ENCODE measurements at places on chromosomes 13 and 19. TPM values are rescaled to one million over a fixed set of nuclear protein-coding genes. Genes with fewer than 3 reads are reported as not detected.

FOSB gene
- total RNA-seq = 85.8 TPM

ZNF229 gene
- total RNA-seq = 17.3 TPM

GZMM gene
- not detected for total RNA-seq

GPR183 gene
- 5.2 TPM for total RNA-seq

ABHD13 gene
- total RNA-seq = 15.0 TPM

RFPL4AL1 gene
- not detected for total RNA-seq

RNF225 gene
- not detected for total RNA-seq

INAFM1 gene
- 9.6 TPM for total RNA-seq

PRSS57 gene
- total RNA-seq = 0.33 TPM

BORCS8 gene
- 13.6 TPM for total RNA-seq

DNA sequence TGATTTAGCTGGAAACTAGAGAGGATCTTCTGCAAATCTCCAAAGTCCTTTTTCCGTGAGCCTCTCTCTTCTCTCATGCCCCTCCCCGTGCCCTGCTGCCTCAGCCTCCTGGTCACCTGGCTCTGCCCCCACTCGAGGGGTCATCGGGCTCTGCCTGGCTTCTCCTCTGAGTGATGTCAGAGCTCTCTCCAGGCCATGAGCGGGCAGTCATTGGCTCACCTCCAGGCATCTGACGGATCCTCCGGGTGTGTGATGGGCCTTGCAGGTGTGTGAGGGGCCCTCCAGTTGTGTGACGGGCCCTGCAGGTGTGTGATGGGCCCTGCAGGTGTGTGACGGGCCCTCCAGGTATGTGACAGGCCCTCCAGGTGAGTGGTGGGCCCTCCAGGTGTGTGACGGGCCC lies 10.3 kb upstream of the GAS6 start:
- H3K4me1 ChIP-seq = peaks cover 3% of the 10 kb centered on the region
- H3K36me3 ChIP-seq = no peaks in the 10 kb centered on the region
- DNase-seq = no peak
- no peak overlapping the region for H3K27ac ChIP-seq

GRCh38 chr19:29681422-29682235 lies 16.4 kb downstream of the PLEKHF1 start:
- H3K4me1 ChIP-seq = peaks cover 32% of the 10 kb centered on the region
- DNase-seq = no peak
- no peak overlapping the region for H3K27ac ChIP-seq
- no peak overlapping the region for H3K4me3 ChIP-seq
- no peaks in the 10 kb centered on the region for H3K27me3 ChIP-seq

DNA sequence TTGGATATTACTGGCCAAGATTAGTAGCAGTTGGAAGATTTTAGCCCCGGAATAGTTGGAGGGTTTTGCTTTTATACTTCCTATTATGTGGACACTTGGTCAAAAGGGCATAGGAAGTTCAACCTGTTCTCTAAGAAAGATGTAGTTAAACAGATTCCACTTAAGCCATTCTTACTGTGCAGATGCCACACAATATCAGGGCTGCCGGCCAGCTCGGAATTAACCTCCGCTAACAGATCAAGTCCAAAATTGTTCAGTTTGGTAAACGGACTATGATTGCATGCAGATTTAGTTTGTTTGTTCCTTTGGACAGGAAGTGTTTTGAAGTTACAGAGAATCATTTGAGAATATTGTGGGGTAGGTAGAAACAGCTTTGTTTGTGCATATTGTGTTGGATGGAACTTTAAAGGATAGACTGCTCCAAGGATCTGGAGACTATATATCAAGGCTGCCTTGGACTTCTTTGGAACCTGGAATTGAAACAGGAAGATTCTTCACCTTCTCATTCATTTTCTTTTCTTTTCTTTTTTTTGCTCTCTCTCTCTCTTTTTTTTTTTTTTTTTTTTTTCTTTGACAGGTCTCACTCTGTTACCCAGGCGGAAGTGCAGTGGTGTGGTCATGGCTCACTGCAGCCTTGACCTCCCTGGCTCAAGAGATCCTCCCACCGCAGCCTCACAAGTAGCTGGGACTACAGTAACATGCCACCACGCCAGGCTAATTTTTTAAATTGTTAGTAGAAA lies 5.0 kb upstream of the SPRY2 start:
- peaks cover 2% of the 10 kb centered on the region for H3K27me3 ChIP-seq
- H3K36me3 ChIP-seq = no peaks in the 10 kb centered on the region
- peaks cover 4% of the 10 kb centered on the region for H3K4me1 ChIP-seq
- DNase-seq = no peak
- H3K27ac ChIP-seq = no peak overlapping the region

DNA sequence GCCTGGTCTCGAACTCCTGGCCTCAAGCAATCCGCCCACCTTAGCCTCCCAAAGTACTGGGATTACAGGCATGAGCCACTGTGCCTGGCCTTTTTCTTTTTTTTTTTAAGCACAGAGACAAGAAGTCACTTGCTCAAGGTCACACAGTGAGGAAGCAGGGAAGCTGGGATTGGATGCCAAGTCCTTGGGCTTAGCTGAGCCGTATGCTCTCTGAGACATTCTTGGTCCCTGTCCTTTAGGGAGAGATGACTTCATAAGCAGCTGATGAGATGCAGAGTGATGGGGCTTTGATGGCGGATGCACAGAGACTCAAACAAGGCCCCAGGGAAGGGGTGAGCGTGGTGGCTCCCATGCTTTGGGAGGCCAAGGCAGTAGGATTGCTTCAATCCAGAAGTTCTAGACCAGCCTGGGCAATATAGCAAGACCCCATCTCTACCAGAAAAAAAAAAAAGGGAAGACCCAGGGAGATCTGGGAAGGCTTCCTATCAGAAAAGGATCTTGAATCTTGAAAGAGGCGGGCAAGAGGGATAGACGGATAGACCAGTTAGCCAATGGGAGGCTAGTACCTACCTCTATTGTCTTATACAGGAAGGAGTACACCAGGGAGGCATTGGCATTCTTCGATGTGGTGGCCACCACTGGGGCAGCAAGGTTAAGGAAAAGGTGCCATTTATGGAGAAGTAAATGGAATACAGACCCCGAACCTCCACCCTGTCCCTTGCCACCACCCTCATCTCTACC lies 3.9 kb downstream of the AP1M2 start:
- H3K4me1 ChIP-seq = peaks cover 11% of the 10 kb centered on the region
- H3K27me3 ChIP-seq = peaks cover 24% of the 10 kb centered on the region
- H3K4me3 ChIP-seq = no peak overlapping the region
- DNase-seq = no peak

DNA sequence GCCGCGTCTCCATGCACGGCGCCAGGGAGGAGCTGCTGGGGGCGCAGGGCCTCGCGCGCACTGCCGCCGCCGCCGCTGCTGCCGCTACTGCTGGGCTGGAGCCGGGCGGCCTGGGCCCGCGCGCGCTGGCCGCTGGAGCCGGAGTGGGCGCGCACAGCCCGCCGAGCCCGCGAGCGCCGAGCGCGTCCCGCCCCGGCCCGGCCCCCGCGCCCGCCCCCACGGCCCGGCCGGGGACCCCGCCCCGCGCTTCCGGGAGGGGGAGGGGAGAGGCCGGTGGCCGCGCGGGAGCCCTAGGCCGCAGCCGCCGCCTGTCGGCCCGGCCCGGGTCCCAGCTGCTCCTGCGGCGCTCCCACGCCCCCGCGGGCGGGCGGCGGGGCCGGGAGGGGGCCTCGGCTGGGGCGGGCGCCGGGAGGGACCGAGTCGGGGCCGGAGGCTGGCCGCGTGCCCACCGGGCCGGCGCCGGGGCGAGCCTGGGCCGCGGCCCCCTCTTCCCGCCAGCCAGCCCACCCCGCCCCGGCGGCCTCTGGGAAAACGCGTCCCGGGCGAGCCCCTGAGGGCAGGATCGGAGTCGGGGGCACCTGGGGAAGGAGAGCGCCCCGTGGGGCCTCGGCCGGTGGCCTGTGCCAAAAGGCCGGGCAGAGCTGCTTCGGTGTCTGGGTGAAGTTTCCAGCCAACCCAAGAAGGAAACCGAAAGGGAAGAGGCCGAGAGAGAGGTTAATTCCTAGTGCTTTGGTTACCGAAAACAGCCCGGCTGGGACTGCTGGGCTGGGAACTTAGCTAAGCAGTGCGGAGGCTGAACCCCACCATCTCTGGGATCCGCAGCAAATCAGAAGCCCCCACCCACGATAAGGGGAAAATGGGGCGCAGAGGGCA lies at the start of gene STK24:
Gene STK24, minus strand, starts transcription at position 145 of the 873 bp plus-strand sequence. CDS start 321 bp downstream, outside the sequence.
- DNase-seq = peak; percentile 88
- H3K27ac ChIP-seq = peak within 1 kb of the TSS; percentile 96
- peaks cover 14% of the 10 kb centered on the region for H3K4me1 ChIP-seq
- no peaks in the 10 kb centered on the region for H3K36me3 ChIP-seq

GRCh38 chr13:98420554-98421175 lies 156.2 kb downstream of the STK24 start:
- no peak overlapping the region for H3K4me3 ChIP-seq
- no peak for DNase-seq
- H3K27ac ChIP-seq = no peak overlapping the region
- H3K4me1 ChIP-seq = no peaks in the 10 kb centered on the region
- peaks cover 35% of the 10 kb centered on the region for H3K36me3 ChIP-seq

GRCh38 chr19:33497131-33497777 lies 24.3 kb downstream of the PEPD start:
- peaks cover 44% of the 10 kb centered on the region for H3K36me3 ChIP-seq
- H3K27me3 ChIP-seq = no peaks in the 10 kb centered on the region
- no peak overlapping the region for H3K27ac ChIP-seq
- H3K4me1 ChIP-seq = peaks cover 16% of the 10 kb centered on the region
